ENCODE measurements at places on chromosomes 16 and 17.

DNA sequence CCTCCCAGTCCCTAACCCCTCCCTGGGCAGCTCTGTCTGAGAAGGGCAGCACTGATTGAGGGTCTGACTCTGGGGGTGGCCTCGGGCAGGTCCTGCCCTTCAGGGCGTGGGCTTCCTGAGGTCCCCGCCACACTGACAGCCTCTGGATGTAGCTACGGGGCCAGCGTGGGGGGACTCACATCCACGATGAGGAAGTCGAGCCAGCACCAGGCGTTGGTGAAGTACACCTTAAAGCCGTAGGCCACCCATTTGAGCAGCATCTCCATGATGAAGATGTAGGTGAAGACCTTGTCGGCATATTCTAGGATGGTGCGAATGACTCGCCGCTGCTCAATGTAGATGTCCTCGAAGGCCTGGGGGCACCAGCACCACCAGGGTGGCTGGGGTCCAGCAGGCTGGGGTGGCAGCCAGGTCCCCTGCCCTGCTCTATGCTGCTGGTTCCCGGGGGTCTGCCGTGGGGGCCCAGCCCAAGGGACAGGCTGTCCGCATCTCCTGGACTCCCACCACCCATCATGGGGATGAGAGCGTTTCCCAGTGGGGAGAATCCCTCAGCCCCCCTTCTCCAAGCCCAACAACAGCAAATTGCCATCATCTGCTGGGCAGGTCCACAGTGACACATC, 15.7 kb upstream of the CD79B start:
- no peak for DNase-seq

GRCh38 chr16:35431829-35432663, 1972.6 kb downstream of the TP53TG3F start:
- no peak for DNase-seq

DNA sequence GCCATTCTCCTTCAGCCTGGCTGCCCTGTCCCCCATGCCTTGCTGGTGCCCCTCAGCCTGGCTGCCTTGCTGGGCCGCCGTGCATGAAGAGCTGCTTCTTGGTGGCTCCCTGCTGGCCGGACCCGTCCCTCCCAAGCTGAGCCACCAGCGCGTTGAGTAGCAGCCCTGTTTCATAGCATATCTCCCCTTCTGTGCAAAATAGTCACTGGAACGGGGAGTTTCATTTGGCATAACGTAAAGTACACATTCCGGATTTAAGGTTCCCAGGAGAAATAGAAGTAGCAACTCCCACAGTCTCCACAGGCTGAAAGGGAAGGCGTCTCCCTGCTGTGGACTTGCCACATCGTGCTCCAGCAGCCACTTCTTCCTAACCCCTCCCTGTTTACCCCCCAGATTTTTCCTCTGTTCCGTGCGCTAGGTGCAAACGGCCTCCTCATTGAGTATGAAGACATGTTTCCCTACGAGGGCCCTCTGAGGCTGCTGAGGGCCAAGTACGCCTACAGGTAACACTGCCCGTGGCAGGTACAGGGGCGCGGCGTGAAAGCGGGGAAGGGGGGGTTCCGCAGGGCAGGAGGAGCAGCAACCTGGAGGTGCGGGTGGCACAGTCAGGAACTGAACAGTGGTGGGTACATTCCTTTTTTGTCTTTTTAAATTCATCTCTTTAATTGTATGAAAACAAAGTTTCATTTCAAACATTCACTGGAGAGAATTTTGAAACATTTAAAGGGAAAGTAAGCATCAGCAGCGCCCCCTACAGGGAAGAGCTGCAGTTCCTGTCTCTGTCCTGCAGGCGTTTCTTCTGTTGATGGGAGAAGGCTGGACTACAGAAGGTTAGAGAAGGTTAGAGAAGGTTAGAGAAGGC, 5.8 kb upstream of the OGFOD3 start:
- DNase-seq = peak; percentile 18

DNA sequence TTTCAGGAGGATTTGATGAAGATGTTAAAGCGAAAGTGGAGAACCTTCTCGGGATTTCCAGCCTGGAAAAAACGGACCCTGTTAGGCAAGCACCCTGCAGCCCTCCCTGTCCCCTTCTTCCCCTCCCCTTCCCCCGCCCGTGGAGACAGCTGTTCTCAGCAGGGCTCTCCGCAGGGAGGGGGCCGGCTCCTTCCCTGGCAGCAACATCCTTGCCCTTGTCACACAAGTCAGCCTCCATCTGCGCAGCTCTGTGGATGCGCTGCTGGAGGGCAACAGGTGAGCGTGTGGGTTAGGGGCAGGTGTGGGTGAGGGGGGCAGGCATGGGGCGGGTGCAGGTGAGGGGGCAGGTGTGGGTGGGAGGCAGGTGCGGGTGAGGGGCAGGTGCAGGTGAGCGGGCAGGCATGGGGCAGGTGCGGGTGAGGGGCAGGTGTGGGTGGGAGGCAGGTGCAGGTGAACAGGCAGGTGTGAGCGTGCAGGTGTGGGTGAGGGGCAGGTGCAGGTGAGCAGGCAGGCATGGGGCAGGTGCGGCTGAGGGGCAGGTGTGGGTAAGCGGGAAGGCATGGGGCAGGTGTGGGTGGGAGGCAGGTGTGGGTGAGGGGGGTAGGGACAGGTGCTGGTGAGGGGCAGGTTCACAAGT, 9.4 kb downstream of the CYBC1 start:
- DNase-seq = no peak

GRCh38 chr17:21020622-21021021, 22.2 kb downstream of the USP22 start:
- no peak for DNase-seq

GRCh38 chr16:71214746-71215381, 15.7 kb downstream of the HYDIN start:
- DNase-seq = no peak

DNA sequence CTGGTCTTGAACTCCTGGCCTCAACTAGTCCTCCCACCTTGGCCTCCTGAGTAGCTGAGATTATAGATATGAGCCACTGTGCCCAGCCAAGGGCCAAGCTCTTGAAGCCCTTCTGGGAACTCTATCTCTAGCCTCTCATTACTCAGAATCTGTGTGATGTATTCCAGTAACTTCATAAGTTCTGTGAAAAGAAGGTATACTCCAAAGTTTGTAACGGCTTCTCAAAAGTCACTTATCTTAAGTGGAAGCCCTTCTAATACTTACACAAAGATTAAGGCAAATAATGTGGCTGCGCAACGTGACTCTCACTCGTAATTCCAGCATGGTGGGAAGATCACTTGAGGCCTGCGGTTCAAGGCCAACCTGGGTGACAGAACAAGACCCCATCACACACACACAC, 19.1 kb upstream of the ATP6V0C start:
- no peak for DNase-seq

DNA sequence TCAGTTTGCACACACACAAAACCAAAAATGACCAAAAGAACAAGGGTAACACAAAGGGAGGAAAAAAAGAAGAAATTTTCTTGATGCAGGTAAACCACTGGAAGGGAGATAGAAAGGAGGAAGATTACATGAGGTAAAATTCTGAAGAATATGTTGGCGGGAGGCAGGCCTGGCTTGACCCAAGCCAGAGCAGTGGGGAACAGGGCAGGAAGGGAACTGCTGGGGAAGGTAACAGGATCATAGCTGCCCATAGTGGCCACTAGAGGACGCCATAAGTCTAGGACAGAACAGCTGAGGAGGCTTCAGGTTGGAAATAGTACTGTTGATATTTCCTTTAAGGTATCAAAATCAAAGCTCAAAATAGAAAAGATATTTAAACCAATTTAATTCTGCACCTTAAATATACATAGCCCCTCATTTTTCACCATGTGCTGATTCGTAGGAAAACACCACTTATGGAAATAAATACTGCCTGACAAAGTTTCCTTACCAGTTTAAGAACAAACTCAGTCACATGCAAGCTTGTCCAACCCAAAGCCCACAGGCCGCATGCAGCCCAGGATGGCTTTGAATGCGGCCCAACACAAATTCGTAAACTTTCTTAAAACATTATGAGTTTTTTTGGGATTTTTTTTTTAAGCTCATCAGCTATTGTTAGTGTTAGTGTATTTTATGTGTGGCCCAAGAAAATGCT, 15.5 kb downstream of the VPS35 start:
- DNase-seq = peak; percentile 46

DNA sequence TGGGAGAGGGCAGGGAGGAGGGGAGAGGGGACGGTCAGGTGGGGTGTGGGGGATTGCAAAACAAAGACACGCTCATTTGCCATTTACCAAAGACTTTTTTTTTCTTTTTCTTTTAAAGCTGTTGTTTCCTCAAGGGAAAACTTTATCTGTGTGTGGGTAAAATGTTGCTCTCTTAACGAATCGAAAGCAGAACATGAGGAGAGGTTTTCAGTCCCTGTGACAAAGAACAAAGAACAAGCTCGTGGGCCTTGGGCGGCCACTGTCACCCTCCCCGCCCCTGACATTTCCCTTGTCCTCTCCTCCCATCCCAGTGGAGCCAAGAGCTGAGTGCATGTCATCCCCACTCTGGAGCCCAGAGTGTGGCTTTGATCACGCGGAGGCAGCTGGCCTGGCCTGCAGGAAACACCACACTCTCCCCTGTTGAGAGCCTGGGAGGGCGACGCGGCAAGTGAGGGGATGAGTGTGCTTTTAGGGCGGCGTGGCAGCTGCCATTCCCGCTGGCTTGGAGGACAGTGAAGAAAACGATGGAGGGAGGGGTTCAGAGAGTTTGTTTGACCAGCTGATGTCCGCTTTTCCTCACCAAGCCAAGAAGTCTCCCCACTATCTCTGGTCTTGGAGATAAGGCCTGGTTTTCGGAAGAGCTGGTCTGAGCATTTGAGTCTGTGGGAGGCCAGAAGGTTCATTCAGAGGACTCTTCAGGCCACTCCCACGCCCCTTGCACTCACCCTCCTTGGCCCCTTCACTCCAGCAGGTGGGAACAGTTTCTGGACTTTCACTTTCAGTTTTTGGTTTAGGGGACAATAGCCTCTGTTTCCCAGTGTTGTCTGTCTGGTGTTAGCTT, 11.4 kb downstream of the CCR7 start:
- peak; percentile 36 for DNase-seq

DNA sequence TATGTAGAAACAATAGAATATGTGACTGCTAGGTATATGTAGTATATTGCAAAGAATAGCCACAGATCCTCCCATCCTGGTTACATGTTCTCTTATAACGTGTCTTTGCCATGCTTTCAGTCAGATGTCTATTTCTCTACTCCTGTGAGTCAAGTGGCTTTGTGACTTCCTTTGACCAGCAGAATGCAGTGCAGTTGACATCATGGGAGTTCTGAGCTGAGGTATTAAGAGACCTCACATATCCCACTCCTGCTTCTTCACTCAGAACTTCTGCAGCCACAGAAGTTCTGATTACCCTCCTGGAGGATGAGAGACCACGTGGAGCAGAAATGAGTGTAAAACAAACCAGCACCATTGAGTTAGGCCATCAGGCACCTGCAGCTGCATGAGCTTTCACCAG, 222.5 kb downstream of the PRKCA start:
- DNase-seq = no peak

DNA sequence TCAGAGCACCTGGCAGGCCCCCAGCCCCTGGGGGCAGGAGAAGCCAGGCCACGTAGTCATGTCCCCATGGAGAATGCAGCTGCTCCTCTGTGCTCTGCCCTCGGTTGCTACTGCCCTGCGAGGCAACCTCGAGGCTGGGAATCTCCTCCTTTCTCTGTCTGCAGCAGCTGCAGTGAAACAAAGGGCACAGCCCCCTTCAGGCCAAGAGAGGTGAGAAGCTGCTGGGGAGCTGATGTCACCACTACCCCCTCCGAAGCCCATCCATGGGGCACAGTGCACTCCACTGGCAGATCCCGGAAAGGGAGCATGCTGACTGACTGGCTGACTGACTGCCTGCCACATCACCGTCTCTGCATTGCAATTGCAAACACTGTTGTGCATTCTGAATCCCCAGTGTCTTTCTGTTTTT, 103.7 kb downstream of the GRIN2A start:
- no peak for DNase-seq

- no peak for DNase-seq
Measured at GRCh38 chr17:37292429-37293139, 83.2 kb upstream of the C17orf78 start.

- peak; percentile 74 for DNase-seq
Measured at GRCh38 chr16:31869511-31870201, 4.0 kb upstream of the ZNF267 start.

DNA sequence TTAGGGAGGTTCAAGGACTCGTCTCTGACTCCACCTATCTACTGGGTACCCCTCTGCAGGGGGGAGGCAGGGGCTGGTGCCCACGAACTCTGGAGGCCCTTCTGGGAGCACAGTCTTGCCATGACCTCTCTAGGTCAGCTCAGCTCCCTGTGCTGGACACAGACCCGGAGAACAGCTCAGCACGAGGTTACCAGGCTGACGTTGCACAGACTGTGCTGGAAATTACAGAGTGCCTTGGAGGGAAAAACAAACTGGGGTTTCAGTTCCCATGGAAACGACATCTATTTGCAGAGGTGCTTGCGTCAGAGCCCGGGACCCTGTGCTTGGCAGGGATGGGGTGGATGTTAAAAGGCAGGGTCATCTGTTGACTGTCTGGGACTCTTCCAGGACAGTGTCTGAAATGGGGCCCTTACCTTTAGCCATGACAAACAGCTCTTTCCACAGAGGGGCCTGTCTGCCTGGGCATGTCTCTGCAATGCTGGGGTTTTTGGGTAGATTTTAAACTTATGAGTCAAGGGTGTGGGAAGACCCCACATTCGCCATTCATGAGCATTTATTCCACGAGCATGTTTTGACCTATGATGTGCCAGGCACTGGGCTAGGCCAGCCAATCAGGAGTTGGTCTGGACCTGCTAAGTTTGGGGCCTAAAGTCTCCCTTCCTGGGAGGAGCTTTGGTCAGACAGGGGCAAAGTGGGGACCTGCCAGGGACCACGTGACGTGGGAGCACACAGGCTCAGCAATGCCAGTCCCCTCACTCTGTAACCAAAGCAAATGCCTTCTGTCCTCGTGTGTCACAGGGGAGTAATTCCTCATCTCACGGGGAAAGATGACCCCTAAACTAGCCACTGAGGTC, 22.5 kb downstream of the CCR7 start:
- DNase-seq = no peak

DNA sequence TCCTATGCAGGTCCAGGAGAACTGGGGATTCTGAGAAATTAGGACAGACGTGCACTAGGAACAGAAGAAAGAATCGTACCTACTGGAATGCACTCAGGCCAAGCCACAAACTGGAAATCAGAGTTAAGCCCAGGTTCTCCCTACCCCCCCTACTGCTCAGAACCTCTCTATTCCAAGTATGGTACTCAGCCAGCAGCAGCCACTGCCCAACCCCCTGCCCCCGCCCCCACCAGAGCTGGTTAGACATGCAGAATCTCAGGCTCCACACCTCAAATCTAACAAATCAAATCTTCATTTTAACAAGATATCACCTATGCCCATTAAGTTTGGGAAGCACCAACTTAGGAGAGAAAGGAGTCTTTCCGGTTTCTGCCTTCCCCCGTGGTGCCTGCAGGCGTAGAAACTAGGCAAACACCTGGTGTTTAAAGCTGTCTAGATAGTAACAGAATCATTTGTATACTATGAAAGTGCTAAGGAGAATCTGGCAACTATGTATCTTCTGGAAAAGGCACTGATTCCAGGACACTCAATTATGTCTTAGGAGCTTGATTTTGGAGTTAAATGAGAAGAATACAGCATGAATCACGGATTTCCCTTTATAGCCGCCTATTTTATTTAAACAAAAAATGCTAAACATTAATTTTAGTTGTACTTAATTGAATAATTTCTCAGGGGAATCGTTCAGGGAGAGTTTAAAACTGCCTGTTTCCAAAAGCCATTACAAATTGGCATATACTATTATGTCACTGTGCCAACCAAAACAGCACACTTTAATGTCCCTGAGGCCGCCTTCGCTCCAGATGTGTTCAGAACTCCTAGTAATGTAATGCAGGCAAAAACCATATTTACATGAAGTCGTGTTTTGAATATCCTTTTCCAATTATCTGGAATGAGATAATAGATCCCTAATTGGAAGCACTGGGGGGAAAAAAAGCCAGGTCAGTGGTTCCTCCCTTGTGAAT, 166.5 kb downstream of the STX8 start:
- DNase-seq = no peak

- no peak for DNase-seq
Measured at GRCh38 chr16:83886199-83886971, 12.5 kb upstream of the MLYCD start.

All from stimulated activated naive CD4-positive, alpha-beta T cell (primary cell).